Fibroblast of skin of left quadriceps (primary cell): ENCODE measurements at places on chromosomes 3 and 15.
A peak's percentile ranks its signal among the peaks of the same experiment; 100 is the strongest.

DNA sequence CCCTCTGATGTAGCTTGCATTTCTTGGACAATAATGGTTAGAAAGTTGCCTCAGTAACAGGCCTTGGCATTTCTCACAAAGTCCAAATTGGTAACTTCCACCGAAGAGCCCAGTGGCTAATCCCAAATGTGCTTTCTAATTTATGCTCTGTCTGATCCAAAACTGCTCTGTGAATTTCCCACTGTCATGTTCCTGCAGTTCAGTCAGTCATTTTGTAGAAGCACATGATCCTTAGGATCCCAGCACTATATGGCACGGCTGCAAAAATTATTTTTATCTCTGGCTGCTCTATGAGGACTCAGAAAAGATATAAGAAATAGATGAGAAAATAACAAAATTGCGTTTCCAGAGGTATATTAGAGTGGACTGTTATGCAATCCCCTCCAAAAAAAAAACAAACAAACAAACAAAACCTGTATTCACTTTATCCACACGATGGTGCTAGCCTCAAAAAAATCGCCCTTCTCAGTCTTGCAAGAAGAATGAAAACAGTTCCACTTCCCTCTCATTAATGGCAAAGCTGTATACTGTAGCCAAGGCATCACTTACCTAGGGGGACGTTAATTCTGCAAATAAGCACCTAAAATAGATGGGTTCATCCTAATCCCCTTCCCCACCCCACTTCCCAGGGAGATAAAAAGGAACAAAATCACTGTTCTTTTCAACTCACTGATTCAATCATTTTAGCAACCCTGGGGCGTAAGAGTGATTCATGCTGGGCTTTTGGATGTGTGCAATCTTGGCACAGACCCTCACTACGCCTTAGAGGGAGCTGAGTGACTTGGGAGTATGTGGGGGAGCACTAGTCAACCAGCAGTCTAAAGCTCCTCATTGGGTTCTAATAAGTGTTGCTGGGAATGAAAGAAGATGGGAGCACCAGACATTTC, 61.3 kb downstream of the TMCO5A start:
- peak; percentile 51 for DNase-seq

DNA sequence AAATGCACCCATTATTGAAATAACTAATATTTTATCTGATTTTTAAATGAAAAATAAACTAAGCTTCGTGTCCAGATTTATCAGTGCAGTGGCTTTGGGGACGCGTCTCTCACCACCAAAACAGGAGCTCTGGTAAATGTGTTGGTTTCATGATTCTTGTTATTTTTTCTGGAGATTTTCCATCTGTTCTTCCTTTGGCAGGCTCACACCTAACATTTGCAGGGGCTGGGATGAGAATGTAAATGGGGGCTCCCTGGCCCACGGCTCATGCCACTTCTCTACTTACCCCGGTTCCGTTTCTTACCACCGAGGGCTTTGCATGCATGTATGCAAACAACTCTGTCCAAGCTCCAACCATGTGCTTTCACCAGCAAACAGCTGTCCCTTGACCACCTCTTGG, 30.9 kb upstream of the CA12 start:
- DNase-seq, result no peak

GRCh38 chr3:185153861-185154629, 1.2 kb upstream of the C3orf70 start:
- no peak for DNase-seq

DNA sequence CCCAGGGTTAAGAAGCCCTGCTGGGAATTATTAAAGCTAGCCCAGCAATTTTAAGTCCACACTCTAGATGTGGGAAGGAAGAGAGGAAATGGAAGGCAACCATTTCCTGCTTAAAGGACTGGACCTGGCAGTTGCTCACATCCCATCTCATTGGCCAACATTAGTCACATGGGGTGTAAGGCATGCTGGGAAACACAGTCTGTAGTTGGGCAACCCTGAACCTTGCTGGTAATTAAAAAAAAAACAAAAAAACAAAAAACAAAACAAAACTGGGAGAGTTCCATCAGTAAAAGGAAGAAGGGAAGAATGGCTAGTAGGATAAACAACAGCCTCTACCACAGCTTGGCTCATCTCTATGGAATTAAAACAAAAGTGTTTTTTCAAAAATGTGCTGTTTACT, 136.0 kb downstream of the VGLL4 start:
- DNase-seq, result no peak

DNA sequence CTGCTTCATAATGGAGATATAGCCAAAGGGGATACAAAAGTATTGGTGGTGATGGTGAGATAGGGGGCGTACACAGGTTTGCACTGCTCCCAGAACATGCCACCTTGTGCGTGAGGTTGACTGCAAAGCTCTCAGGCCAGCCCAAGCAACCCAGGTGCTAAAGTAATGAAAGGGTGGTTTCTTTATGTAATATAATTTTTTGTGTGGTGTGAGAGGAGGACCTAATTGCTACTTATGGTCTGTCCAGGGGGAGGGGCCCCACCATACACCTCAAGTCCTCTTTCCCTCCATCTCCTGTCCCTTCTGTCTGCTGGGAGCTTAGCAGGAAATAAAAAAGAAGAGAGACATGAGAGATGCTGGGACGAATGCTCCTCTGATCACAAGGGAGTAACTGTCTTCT, 53.8 kb downstream of the STARD5 start:
- no peak for DNase-seq

DNA sequence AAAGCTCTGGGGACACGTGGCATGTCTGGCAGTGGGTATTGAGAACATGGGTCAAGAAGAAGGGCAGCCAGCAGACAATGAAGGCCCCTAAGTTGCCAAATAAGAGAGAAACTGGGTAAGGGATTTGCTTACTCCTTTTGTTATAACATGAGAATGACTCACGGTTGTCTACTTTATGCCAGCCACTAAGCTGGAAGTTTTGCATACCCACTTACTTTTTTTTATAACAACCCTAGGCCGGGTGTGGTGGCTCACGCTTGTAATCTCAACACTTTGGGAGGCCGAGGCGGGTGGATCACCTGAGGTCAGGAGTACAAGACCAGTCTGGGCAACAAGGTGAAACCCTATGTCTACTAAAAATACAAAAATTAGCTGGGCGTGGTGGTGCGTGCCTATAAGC, 50.0 kb downstream of the DRD3 start:
- DNase-seq, result no peak

DNA sequence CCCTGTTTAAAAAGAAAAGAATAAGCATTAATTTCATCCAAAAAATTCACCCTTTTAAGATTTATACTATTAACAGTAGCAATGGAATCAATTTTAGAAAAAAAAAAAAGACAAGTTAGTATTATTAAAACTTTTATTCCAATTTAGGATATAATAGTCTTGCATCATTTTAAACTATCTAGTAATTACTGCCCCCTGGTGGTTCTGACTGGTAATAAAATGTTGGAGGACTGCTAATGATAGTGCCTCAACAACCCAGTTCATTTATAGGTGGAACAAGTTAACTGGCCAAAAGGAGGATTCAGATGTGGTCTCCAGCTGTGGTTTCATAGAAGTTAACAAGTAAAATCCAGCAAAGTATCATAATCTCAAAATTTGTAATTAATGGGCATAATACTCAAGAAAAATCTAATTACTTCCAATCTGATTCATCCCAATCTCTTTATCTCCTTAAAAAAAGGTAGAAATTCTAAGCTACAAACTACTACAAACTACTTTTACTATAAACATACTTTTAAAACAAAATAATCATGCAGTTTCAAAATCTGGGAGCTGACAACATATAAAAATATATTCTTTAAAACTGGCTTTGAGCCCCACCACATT, 30.7 kb upstream of the WDR49 start:
- DNase-seq, result peak; percentile 34

- DNase-seq, result no peak
Measured at GRCh38 chr3:12962292-12962691, 110.9 kb downstream of the IQSEC1 start.

DNA sequence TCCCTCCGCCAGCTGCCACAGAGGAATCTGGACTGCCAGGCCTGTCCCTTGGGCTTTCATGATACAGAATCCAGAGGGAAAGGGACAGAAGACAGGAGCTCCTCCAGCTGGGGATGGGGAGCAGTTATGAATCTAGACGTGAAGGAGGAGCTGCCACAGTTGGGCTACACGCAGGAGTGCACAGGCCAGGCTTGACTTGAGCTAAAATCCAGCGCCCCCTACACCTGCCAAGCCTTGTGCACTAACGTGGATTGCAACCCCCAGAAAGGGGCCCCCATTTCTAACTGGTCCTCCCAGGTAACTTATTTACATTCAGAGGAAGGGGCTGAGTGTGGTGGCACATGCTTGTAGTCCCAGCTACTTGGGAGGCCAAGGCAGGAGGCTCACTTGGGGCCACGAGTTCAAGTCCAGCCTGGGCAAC, 14.3 kb downstream of the KLHL6 start:
- DNase-seq, result no peak

DNA sequence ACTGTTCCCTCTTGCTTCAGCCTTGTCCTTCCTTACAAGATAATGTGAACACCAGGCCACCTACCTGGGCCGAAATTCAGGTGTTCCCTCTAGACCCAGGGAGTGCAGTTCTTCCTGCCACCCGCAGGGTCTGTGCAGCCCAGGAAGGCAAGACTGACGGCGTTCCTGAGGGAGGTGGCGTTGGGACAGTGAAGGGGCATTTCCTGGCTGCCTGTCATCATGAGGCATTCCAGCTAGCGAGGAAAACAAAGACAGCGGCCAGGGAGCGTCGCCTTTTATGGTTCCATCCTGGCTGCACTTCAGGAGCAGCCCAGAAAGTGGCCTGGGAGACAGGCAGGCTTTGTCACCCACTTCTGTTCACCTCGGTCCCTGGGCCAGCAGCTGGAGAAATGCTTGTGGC, 84.8 kb upstream of the WNT5A start:
- no peak for DNase-seq

DNA sequence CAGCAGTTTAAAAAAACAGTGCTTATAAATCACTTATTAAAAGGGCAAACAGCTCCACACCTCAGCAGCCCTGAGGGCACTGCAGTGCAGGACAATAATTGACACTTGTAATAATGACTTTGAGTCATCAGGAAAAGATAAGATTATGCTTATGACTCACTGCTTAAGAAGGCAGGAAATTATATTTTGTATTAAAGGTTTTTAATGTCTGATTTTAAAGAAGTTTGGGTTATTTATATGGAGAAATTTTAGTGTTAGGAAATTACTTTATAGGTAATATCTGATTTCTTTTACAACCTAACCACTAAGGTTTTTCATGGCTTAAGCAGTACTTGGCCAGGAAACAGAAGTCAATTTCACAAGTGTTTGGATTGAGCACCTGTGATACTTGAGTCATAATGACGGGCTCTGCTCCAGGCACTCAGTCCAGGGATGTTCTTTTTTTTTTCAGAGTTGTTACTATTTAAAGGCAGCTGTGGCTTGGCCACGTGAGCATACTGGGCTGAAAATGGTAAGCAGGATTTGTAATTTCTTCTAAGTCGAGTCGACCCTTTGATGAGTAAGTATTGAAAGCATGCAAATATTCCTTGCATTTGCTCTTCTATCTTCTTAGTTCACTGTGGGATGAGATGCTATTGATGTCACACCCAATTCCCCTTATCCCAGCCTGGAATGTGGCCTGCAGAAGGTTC, 21.6 kb upstream of the SLC6A20 start:
- DNase-seq, result peak; percentile 83
